ENCODE measurements at places on chromosomes 7 and 10. TPM values are rescaled to one million over a fixed set of nuclear protein-coding genes. Genes with fewer than 3 reads are reported as not detected.

Gene TFEC
- total RNA-seq = 0.83 TPM

Gene BBIP1
- total RNA-seq = 46.5 TPM

GRCh38 chr10:130963786-130964522, 347.6 kb downstream of the TCERG1L start:
- no peak for DNase-seq

GRCh38 chr10:103712898-103713498, 142.4 kb downstream of the SH3PXD2A start:
- peak; percentile 66 for DNase-seq
